Fibroblast of pulmonary artery (primary cell): ENCODE measurements at places on chromosomes 1 and 21.

DNA sequence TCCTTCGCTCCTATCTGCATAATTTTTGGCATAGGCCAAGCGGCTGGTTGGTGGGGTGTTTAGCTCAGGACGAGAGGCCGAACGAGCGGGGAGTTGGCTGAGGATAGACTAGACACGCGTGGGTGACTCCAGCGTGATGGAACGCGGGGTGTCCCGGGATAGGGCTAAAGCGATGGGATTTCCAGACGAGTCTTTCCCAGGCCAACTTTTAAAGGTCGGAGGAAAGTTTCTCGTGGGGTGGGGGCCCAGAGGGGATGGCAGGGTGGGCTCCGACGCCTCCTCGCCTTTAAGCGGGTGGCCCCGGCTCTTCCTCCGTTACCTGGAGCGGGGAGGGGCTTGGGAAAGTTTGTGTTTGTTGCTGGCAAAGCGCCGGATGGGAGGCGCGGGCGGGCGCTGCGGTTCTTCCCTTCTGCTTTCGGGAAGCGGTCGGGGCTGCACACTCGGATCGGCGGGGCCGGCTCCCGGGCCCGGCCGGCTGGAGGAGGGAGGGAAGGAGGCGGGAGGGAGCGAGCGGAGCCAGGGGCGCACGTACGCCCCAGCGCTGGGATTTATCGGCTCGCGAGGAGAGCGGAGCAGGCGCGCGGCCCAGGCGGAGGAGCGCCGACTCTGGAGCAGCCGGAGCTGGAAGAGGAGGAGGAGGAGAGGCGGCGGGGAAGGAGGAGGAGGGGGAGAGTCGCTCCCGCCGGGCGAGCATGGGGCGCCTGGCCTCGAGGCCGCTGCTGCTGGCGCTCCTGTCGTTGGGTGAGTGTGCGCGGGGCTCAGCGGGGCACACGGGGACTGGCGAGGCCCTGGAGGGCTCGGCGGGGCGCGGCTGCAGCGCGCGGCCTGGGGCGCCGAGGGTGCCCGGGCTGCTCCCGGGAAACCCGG is at the start of gene PTGFRN:
Gene PTGFRN, plus strand, starts transcription at position 405 of the 867 bp plus-strand sequence. Its CDS starts 288 bp downstream, at position 693.
- DNase-seq, result peak; percentile 75

GRCh38 chr1:238658763-238659162 is 727.6 kb upstream of the CHRM3 start:
- DNase-seq, result peak; percentile 72

DNA sequence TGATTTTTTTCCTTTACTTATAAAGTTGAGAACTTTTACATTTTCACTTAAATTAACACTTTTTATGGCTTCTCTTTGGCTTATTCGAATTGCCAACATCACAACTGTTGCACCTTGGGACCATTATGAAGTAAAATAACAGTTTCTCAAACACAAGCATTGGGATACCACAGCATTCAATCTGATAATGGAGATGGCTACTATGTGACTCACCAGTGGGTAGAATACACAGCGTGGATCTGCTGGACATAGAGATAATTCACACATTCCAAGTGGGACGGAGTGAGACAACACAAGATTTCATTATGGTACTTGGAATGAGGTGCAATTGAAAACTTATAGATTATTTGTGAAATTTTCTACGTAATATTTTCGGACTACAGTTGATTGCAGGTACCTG is 68.0 kb downstream of the ADAMTS1 start:
- no peak for DNase-seq

GRCh38 chr21:42030311-42030710 is 20.2 kb upstream of the ZBTB21 start:
- DNase-seq, result no peak

GRCh38 chr1:20184997-20185833 is 681 bp upstream of the UBXN10 start:
- DNase-seq, result no peak

- DNase-seq, result no peak
Measured at GRCh38 chr1:167499664-167500101, 18.6 kb downstream of the CD247 start.

DNA sequence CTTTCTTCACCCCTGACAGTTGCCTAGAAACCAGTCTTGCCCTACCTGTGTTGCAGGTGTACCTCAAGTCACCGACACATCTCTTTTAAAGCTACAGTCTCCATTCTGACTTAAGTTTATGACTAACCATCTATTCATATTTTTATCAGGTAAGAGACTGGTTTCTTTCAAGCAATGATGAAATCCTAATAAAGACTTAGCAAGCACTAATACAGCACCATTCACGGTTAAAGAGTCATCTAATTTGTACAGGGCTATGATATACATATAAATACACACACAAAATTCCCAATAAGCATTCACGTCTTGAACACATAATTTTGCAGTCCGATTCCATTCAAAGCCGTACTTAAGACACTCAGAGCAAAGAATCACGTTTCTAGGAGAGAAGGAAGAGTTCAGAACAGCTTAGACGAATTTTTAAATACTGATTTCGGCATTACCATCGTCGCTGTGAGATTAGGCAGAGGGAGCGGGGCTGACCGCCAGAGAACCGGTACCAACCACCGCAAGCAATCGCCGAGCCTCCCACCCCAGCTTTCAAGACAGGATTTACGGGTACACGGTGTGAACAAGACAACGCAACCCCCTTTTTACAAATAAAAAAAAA is 943 bp downstream of the ERRFI1 start:
- peak; percentile 47 for DNase-seq

GRCh38 chr1:94953746-94954145 is 26.8 kb upstream of the CNN3 start:
- DNase-seq, result no peak

DNA sequence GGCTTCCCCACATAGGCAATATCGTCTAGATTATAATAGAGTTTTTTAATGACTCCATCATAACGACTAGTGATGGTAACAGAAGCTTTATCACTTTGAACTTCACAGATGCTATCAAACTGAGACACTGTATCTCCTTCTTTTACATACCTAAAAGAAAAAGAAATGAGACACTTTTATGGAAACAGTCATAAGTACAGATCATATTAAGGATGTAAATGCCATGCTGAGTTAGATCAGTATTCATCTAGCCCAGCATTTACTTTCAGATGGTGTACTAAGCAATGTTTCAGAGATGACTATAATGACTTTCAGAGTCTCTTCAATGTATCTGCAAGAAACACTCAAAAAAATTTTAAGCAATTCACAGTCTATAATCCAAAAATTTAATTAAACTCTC is 18.9 kb downstream of the DBT start:
- DNase-seq, result no peak

DNA sequence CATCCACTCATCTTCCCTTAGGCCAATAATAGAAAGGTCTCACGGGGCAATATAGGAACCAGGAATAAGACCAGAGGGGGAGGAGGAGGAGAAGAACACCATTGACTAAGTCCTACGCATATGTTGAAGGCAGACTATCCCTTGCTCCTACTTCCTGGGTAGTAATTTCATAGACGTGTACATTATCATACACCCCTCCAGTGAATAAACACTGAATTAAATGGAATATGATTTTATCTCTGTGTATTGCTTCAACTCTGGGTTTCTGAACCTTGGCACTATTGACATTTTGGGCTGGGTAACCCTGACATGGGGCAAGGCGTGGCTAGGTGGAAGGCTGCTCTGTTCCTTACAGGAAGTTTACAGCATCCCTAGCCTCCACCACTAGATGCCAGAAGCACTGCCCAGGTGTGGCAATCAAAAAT is 17.3 kb upstream of the FHAD1 start:
- no peak for DNase-seq

GRCh38 chr1:65758128-65758527 is 34.6 kb upstream of the PDE4B start:
- no peak for DNase-seq

DNA sequence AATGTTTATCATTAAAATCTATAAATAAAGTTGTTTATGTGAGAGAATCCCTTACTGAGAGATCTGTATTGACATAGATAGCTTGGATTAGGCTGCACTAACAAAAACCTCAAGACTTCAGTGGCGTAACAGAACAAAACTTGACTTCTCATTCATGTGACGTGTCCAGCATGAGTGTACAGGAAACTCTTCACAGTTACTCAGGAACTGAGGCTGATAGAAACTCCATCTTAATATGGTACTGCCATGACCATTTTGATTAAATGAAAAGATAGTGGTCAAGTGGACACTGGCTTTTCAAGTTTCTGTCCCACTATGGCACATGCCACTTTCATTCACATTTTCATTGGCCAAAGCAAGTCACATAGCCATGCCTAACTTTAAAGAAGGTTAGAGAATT is 3.7 kb downstream of the ST3GAL3 start:
- peak; percentile 89 for DNase-seq

GRCh38 chr1:20153000-20153418 is 13.9 kb downstream of the PLA2G2F start:
- no peak for DNase-seq

- no peak for DNase-seq
Measured at GRCh38 chr1:64433747-64434146, 36.2 kb upstream of the CACHD1 start.

DNA sequence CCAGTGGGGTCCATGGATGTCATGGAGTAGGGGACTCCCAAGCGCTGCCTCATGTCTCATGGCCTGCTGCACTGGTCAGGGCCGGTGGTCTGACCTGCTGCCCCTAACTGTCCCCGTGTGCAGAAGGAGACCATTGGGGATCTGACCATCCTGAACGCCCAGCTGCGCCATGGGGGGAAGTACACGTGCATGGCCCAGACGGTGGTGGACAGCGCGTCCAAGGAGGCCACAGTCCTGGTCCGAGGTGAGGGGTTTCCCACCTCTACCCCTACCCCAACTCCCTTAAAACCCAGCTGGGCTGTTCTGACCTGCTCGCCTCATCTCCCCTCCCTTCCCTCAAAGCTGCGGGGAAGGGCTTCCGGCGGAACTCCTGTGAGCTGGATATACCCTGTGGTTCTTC is 18.6 kb downstream of the TMEM81 start:
- DNase-seq, result no peak

GRCh38 chr1:112722601-112723510 is 7.7 kb upstream of the PPM1J start:
- DNase-seq, result peak; percentile 75

DNA sequence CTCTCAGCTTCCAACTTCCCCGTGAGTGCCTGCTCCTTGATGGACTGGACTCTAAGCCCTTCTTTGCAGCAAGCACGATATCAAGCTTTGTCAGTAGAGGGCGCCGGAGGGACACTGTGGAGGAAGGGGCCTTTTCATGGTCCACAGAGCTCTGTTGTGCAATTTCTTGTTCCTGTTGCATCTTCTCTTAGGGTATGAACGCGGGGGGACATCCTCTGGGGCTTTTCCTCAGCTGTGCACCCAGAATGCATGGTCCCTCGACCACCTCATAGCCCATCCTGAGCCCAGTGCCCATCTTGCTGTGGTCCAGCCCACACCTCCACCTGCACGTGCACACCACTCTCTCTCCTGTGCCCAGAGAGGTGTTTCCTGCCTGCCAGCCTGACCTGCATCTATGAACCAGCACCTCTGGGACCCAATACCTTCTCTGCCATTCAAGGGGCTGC is 556.8 kb downstream of the PTPRU start:
- peak; percentile 87 for DNase-seq

DNA sequence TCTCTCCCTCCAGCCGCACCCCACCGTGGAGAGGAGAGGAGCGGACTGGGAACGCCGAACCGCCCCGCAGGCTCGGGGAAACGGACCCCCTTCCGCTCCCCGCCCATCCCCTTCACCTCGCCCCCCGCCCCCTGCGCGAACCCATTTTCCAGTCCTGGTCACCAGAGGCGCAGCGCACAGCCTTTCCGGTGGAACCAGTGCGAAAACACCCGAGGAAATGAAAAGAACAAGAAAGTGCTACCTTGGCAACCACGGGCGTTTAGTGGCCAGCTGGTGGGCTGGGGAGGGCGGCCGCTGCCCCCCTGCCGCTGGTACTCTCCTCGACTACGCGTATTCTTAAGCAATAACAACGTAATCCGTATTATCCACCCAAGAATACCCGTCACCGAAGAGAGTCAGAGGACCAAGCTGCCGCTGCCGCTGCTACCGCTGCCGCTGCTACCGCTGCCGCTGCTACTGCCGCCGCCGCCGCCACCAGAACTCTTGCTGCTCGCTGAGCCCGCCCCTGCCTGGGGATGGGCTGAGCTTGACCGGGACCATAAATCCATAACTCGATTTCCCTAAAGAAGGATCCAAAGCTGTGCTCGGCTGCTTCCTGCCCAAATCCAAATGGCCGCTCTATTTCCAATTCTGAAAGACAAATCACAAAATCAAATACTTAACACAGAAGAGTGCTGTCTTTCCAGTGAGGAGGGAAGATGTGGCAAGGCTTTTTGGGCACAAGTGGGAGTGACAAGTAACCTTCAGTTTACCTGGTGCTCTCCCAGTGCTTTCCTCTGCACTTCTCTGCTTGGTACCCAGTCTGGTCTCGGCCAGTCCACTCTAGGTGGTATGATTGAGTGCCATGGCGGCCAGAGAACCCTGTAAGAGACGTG is 125.2 kb upstream of the DPYD start:
- peak; percentile 64 for DNase-seq

- no peak for DNase-seq
Measured at GRCh38 chr1:4561205-4561604, 93.2 kb upstream of the AJAP1 start.

DNA sequence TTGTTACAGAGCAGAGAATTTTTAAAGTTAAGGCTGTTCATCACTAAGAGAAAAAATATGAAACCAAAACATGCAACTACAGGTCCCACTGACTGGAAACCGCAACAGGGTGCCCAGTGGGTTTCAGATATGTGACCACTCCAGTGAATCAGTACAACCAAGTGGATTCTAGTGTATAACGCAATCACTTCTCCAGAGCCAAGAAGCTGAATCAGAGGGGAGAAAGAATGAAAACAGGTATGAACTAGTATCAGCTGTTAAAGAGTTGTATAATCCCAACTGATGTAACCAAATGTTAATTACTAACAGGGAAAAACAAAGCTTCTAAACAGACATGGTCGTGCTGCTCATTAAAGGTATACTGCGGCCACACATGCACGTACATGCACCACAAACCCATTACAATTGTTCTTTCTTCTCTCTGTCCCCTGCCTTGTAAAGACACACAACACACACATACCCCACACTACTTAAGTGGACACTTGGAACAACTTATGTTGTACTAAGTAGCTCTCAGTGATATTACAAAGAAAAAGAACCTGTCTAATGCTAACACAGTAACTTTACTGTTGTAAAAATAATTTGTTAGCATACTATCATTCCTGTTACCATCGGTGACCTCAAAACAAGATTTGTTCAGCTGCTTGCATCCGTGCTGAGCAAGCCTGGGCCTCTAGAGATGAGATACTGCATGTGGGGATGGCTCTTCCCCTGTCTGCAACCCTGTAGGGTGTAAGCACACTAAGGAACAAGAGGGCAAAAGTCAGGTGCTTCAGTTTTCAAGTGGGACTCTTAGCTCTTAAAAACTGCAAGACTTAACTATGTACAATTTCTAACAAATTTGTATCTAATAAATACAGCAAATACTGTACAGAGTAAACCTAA is 74.2 kb downstream of the PTPN14 start:
- peak; percentile 81 for DNase-seq

- no peak for DNase-seq
Measured at GRCh38 chr21:9753943-9754342, 767.4 kb upstream of the TPTE start.
